NT2/D1 (cell line): ENCODE measurements at places on chromosomes 12 and 14.

- no peak for DNase-seq
Observed at GRCh38 chr14:48970943-48971342, 615.2 kb downstream of the RPS29 start.

DNA sequence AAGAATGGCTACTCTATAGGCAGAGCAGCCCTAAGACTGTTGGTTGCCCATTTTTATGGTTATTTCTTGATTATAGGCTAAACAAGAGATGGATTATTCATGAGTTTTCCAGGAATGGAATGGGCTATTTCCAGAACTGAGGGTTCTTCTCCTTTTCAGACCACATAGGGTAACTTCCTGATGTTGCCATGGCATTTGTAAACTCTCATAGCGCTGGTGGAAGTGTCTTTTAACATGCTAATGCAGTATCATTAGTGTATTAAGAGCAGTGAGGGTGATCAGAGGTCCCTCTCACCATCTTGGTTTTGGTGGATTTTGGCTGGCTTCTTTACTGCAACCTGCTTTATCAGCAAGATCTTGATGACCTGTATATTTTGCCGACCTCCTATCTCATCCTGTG is 904.6 kb upstream of the FBXO33 start:
- DNase-seq, result no peak

DNA sequence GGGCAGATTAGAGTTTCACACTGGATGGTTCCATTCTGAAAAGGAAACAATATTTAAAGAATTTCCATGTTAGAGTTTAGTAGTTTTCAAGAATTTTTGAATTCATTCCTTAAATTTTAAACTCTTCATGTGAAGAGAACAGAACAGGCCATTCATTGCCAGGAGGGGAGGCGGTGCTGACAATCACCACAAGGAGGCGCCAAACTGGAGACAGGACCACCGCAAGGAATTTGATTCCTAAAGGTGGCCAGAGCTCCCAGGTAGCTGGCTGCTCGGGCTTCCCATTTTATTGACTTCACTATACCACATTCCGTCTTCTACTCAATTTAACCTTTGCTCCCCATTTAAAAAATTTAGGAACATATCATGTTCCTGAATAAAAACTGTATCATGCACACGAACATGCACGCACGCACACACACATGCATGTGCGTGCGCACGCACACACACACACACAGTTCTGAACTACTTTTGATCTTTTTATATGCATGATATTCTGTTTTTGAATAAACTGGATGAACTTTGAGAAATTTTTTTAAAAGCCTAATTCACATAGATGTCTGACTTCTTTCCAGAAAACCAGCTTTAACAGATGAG is 101.2 kb downstream of the NELL2 start:
- peak; percentile 33 for DNase-seq

- DNase-seq, result no peak
Observed at GRCh38 chr14:73489481-73490175, 1.1 kb upstream of the RIOX1 start.

- no peak for DNase-seq
Observed at GRCh38 chr12:93115646-93116045, 186.6 kb upstream of the EEA1 start.

- no peak for DNase-seq
Observed at GRCh38 chr14:54627219-54627539, 60.3 kb downstream of the SAMD4A start.

GRCh38 chr12:102910137-102910536 is 6.9 kb downstream of the PAH start:
- no peak for DNase-seq

- no peak for DNase-seq
Observed at GRCh38 chr14:101774814-101775213, 13.3 kb downstream of the PPP2R5C start.

GRCh38 chr14:105496831-105497591 is 6.0 kb downstream of the TEDC1 start:
- no peak for DNase-seq

GRCh38 chr12:12331244-12331771 is 18.7 kb downstream of the MANSC1 start:
- DNase-seq, result no peak

DNA sequence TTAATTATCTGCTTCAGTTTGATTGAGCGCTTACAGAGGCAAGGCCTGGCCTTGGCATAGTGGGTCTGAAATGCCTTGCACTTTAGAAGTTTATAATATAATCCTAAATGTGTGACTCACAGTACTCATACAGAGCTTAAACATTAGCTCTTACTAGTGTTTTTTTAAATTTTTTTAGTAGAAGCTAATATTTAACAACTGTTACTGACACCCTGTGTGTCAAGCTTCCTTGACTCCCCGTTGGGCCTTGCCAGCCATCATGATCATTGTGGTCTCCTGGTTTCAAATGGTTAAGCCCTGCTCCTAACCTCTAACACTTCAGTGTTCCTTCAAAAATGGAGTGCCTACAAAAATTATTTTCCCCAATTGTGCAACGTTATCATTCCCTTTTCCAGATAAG is 126.9 kb downstream of the GALC start:
- DNase-seq, result no peak

DNA sequence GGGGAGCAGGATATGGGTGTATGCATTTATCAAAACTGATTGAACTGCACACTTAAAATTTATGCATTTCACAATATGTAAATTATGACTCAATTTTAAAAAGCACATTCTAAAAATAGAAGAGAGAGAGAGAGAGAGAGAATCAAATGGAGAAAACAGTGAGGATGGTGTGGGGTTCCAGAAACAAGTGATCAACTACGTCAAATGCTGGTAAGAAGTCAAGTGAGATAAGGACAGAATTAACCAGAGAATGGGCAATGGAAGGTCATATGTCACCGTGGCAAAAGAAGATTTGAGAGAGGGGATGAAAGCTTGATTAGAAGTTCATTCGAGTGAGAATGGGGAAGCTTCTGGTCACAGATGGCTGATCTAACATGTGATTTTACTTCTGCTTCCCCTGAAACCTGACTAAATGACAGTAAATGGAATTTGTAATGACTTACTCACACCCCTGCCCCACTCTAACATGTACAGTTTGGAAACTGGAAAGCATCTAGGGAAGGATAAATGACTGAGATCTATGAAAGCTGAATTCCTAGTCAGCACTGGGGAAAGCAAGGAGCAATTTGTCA is 276.5 kb upstream of the AMIGO2 start:
- no peak for DNase-seq

- DNase-seq, result peak; percentile 48
Observed at GRCh38 chr12:112676507-112676906, 115.0 kb upstream of the RPH3A start.

GRCh38 chr14:67919259-67920032 is 99.9 kb downstream of the RAD51B start:
- DNase-seq, result no peak

- DNase-seq, result no peak
Observed at GRCh38 chr14:44414646-44415045, 92.4 kb downstream of the FSCB start.

DNA sequence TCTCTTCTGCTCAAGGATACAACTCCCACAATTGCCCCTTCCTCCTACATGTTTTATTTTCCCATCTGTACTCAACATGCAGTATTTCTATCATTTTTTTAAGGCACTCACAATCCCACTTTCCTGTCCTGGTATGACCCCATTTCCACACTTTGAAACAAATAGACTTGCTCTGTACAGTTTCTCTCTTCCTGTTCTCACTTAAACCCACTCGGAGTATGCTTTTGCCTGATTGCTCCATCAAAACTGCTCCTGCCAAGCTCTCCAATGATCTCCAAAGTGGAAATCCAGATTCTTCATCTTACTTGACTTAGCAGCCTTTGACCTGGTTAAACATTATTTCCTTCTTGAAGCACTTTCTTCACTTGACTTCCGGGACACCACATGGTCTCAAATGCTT is 384.5 kb downstream of the SEC23A start:
- no peak for DNase-seq

- DNase-seq, result no peak
Observed at GRCh38 chr12:96134200-96134599, 60.0 kb upstream of the ELK3 start.

DNA sequence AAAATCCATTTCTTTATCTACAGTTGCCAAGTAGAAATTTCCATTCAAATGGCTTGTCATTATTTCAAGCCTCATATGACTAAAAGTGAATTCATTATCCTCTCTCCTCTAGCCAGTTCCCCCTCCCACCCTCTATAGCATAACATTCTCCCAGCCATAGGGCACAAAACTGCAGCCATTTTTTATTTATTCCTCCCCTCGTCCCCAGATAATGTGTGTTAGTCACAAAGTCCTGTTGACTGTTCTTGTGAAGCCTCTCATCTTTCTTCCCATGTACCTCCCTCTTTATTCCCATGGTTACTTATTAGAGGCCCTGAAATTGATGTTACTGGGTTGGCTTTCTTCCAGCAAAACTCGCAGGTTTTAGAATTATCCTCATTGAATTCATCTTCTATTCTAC is 13.2 kb downstream of the RTN1 start:
- no peak for DNase-seq
